ENCODE measurements at places on chromosomes 2 and 18.
A peak's percentile ranks its signal among the peaks of the same experiment; 100 is the strongest.

DNA sequence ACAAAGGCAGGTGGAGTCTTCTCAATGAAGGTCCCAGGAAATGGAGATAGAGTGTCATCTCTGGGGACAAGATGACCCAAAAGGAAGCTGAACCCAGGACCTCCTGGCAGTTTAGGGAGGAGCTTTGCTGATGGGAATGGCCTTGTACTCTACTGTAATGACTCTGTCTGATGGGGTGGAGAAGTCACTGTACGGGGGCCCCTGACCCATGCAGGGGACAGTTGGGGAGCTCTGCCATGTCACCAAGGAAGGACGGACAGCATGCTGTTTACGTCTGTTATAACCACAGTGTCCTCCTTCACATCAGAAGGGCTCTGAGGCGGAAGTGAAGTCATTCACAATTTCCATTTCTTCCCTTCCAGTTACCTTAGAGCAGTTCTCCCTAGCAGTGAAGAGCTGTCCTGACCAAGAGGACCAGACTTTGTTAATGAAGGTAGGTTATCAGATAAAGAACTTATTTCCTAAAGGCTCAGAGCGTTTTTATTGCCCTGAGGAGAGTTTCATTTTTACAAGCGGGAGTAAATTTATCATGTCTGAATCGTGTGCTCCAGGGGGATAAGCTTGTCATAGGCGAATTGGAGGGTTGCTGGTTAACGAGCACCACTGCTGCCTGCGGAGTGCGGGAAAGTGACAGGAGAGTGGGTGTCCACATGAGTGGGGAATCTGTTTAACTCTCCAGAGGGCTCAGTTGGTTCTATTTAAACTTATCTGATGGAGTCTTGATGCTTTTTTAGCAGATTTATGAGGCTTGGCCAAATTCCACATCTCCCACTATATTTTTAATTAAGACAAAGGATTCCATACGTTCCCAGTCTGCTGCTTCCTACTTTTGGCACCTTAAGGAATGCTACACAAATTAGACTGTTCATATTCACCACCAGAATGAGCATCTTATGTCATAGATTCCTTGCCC is 71.6 kb upstream of the BCL2L11 start:
- DNase-seq, result peak; percentile 34

DNA sequence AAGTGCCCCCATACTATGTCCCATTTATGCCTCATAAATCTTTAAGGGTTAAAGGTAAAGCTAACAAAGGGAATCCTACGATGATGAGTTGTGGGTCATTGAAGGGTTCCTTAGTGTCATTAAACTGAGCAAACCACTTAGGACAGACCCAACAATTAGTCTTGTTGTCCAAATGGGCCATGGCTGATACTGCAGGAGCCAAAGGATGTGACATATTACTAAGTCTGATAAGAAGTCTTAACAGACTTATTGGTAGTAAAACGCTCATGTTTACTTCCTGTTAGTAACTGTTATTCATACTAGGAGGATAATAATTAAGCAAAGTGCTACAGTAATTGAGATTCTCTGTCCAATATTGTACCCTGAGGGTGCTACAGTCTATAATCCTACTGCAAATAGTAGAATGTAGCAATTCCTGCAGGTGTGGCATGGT is 96.8 kb downstream of the PTPN4 start:
- DNase-seq, result no peak

- no peak for DNase-seq
These were observed 48.9 kb downstream of the SMIM21 start for GRCh38 chr18:75378376-75379315.

DNA sequence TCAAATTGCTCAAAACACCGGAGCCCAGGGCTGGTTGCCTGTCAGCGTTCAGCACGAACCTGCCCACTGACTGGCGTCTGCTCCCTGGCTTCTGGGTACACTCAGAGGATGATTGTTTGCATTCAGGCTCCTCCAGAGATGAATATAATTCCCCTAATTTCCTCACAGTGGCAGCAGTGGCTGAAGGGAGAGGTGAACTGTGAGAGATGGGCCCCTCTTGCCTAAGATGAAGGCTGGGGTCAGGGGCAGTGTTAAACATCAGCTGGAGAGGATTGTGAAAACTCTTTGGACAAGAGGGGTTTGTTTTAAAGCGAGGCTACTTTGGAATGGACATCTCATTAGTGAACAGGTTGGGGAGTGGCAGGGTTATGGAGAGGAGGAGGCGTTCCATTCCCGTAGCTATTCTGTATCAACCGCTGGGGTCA is 31.0 kb downstream of the TCF7L1 start:
- DNase-seq, result no peak

DNA sequence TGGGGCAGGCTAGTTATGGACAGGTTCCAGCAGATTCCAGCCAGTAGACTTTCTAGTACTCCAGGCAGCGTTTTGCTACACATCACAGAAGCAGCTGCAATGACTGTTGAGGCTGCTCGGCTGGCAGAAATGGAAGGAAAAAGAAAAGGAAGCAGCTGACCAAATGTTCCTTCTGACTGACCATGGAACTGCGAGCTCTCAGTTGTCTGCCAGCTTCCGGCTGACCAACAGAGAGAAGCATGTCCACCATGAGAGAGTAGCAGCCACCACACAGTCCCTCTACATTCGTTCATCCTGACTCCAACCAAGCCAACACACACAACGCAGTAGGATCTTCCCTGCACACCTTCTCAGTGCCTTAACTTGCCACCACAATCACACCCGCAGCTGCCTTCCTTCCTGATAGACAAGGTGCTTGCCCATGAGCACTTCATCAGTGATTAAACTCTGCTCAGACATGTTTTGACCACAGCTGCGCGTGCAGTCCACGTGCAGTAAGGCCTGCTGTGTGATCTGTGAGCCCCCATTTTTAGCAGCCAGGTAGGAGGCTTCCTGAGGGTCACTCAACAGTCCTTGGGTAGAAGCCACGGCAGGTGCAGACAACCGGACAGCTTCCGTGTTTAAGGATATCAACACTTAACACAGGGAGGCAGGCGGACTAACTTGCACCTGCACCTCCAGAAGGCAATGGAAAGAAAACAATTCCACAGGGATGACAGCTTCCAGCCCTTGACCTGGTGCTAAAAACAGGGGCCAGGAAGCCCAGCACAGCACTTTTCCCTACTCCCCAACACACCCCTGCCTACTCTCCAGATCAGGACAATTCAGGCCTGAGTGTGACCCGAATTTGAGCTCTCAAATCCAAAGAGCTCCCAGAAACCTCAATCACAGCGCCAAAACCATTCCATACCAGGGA is 996 bp downstream of the TGFBRAP1 start:
- DNase-seq, result no peak

GRCh38 chr2:196239622-196240587 is 68.5 kb upstream of the STK17B start:
- DNase-seq, result no peak

DNA sequence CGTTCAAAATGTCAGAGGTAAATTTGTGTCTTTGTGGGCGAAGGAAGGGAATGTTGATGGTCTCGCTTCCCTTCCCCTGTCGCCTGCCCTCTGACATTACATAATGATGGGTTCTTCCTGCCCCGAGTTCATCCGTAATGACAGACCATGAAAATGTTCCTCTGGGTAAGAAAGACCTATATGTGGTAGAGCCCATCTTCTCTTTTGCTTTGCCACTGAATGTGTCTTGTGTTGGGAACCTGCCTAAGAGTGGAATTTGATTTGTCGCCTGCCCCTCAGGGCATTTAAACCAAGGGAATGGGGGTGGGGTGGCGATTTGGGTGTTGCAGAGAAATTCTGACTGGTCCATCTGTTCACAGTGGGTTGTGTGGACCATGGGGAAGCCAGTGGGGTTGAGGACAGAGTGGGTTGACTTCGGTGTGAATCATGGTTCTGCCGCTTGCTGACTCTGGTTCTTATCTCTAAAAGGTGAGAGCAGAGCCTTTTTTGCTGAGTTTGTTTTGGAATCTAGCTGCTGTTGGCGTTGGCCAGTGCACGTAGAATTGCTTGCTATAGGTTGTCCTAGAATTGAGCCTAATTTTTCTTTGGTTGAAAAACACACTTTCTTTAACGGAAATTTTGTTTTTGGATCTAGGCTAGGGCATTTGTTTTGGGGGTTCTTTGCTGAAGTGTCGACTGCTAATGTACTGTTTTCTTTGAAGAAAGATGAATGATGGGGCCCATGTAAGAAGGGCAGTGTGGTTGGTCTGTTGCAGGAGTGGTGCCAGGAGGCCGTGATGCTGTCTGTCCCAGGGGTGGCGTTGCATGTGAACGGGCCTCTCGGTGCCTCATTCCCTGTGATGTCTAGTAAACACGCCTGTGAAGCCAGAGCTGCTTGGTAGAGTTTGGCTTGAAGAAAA is 1.3 kb downstream of the INPP4A start:
- DNase-seq, result no peak

DNA sequence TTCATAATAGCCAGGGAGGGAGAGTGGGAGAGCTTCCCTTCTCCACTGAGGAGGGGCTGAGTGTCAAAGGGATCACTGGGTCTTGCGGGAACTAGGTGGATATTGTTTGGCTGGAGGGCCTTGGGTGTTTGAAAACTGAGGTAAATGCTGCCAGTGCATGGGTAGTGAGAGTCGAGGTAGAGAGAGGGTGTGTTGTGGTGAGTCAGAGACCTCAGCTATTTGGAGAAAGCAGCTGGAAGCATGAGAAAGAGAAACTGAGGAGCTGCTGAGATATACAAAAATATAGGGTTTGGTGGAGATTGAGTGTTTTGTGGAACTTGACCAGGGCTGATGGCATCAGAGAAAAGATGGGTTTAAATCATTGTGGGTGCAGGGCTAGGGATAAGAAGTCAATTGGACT is 127.0 kb upstream of the CCDC195 start:
- DNase-seq, result no peak

GRCh38 chr2:218366621-218367414 is 10.2 kb downstream of the CATIP start:
- DNase-seq, result no peak

DNA sequence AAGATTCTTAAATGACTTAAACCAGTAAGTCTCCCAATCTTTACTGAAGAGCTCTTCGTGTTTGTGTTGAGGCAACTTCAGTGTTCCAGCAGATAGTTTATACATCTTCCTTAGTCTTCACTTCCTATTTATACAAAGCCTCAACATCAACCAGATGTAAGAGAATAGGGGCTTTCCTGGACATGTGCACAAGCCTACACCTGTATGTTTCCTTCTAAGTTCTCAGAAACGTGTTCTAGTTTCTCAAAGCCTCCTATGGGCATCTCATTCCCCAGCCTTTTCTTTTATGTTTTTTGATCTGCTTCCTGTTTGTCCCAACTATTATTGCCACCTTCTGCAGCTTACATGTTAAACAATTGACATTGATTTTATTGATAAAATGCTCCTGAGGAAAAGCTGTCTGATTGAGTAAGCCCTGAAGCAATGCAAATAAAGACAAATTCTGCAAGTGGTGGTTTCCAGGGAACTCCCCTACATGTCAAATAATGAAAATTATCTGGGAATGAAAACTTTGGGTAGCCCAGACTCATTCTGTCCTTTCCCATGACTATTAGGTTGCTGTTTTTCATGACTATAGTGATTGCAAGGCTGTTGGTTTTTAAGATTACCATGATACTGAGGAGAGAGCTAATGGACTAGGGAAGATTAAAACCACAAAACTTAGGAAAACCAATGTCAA is 663.3 kb upstream of the ACVR2A start:
- no peak for DNase-seq

- DNase-seq, result no peak
These were observed 1112.7 kb upstream of the NRXN1 start for GRCh38 chr2:52144590-52144989.

DNA sequence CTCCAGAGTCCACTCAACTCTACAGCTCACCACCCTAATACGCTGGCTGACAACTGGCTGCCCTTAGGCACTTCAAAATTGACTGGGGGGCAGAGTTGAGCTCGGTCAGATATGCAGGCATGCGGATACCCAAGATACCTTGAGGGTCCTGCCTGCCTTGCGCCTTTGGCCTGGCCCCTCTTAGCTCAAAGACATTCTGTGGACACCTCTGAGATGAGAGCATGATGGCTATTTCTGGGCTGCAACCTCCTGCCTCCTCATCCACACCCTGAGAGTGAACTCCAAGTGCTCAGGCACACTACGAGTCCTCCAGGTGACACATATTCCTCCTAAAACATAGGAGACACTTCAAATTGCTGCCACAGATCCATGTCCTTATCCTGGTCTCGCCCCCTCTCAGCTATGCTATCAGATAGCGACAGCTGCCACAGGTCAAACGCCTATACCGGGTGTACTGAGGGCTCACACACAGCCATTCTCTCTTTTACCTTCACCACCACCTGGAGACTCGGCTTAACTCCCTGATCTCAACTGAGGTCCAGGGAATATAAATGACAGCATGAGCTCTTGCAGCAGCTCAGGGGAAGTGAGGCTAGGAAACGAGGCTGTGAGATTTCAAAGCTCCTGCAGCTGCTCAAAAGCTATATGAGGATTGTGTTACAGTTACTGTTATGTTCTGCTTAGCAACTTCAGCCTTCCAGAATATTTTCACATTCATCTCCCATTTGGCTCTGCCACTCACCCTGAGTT is 60.5 kb upstream of the TEX51 start:
- peak; percentile 76 for DNase-seq

- no peak for DNase-seq
These were observed 57.5 kb downstream of the DTNA start for GRCh38 chr18:34767601-34768027.
